Suppressor macrophage (primary cell): ENCODE measurements at places on chromosomes 5 and 9.
A peak's percentile ranks its signal among the peaks of the same experiment; 100 is the strongest.

- no peak for DNase-seq
Measured at GRCh38 chr5:63953217-63953616, 9.0 kb downstream of the HTR1A start.

DNA sequence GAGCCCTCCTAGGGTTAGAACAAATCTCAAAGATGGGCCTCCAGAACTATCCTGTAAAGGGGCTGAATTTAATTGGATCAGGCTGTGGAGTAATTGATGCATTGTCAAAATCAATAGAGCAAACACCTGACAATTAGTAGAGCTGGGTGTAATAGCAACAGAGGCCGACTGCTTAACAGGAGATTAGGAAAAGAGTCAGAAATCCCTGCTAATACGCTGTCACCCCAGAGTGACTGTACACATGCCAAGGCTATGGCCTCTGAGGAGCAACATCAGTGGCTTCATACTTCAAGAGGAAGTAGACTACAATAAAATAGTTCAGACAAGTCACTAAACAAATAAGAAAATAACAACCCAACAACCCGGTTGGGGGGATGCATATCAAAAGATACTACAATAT lies 18.7 kb upstream of the GRPEL2 start:
- DNase-seq: no peak

DNA sequence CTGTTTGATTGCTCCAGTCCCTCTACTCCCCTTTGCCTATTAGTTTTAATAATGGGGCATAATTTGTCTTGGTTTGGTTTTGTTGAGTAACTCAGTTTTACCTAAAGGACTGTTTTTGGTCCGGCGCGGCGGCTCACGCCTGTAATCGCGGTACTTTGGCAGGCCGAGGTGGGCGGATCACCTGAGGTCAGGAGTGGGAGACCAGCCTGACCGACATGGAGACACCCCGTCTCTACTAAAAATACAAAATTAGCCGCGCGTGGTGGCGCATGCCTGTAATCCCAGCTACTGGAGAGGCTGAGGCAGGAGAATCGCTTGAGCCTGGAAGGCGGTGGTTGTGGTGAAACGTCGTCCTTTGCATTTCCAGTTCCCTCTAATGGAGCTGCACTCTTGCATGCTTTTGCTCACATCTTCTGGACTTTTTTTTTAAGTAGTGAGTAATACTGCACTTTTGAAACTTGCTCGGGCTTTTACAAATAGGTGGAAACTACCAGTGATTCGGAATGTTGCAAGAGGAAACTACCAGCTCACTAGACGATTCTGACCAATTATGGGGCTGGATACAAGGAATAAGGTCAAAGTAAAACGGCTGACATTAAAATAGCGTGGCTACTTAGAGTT lies 721 bp upstream of the MAML1 start:
- peak; percentile 81 for DNase-seq

DNA sequence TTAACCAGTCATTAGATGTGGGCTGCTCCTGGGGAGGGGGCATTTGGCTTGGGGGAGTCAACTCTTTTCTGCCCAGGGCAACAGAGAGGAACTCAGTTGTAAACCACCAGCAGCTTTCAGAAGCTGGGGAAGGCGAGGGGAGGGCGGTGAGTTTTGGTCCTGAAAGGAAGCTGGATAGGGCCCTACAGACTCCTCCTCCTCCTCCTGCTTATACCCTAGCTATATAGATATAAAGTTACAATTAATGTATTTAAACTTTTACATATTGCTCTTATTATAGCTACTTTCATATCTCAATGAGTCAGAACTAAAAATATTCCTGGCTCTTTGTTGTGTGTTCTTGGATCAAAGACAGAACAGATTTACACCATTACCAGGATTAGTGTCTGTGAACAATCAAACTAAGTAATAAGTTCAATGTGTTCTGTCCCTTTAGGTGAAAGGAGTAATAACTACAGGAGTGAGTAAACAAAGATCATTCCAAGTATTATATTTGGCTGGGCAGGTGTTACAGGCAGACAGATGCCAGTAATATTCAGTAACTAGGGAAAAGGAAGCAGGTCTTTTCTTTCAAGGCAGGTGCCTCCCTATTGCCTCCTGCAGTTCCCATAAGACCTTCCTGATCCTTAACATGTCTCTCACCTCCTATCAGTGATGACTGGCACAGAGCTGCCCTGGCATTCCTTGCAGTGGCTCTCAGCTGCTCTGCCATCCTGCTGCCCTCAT lies 20.5 kb upstream of the VPS13A start:
- no peak for DNase-seq

DNA sequence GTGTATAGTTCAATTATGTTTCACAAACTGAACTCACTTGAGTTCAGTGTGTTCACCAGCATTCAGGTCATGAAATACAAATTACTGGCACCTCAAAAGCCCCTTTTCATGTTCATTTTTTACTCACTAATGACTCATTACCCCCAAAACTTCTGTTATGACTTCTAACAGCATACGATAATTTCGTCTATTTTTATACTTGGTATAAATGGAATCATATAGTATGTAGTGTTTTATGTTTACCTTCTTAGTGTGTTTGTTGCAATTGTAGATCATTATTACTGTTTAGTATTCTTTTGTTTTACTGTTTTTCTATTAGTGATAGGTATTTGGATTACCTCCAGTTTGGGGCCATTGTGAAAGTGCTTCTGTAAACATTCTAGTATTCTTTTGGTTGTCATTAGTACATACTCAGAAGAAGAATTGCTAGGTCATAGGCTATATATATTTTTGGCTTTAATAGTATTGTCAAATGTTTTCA lies 33.4 kb downstream of the DDX4 start:
- no peak for DNase-seq

GRCh38 chr9:113183956-113184488 lies 33.2 kb downstream of the SLC31A2 start:
- no peak for DNase-seq

DNA sequence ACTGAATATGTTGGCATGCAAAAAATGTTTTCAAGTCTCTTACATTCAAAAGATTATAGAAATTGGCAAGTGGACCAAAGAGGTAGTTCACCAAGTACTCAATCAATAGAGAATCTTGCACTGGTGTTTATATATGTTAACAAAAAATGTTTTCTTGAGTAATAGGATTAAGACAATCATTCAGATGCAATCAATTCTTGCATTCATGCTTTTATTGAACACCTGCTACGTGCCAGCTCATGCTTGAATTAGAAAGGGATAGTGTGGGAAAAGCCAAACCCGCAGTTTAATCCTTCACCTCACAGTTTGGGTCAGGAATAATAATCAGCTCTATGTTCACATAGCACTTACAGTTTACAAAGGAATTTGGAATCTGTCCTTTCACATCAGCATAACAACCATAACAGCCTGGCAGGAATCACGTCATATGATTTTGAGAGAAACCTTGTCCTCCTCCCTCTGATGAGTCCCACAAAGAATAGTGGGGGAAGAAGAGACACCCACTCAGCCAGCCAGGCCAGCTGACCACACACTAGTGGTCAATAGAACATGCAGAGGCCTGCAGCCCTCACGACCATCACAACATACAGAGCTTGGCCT lies 36.8 kb upstream of the FRRS1L start:
- DNase-seq: no peak

- no peak for DNase-seq
Measured at GRCh38 chr9:71383308-71383940, 262.0 kb upstream of the TRPM3 start.

DNA sequence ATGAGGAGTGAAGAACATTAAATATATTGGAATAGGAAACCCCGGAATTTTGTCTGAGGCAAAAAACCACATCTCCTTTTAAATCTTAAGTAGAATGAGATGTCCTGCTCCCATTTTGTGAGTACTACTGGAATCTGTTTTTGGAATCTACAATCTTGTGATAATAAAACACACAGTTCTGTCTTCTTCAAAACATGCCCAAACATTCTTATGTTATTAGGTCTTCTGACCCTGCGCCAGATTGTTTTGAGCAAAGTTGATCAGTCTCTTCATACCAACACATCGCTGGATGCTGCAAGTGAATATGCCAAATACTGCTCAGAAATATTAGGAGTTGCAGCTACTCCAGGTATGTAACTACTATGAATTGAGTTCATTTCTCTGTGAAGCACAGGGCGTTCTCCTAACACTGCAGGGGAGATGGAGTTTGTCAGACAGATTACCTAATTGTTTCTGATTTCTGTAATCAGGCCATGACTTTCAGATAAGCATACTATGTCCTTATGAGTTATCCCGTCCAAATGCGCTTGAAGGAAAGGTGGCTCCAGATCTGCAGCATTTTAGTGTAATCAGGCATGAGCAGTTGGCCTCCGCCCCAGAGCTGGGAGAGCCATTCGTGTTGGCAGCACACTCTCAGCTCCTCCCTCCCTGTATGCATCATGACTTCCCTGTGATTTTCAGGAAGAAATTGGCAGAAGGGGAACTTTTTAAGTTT lies 88.0 kb downstream of the NLN start:
- peak; percentile 58 for DNase-seq

DNA sequence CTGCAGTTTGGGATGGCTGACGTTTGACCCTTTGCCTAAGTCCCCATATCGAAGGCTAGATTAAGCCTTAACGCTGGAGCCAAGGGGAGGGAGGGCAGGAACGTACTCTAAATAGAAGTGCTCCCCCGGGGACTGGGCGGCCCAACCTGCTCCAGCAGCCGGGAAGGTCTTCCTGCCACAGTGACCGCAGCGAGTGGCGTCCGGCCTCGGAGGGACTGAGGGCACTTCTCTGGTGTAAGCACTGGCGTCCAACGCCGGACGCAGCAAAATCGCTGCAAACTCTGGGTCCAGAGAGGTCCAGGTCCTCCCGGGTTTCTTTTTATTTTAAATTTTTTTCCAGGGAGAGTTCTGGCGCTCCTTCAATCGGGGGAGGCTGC lies 505 bp upstream of the ACER2 start:
- DNase-seq: no peak
